Fibroblast of the conjunctiva (primary cell): ENCODE measurements at places on chromosomes 1 and 21.
A peak's percentile ranks its signal among the peaks of the same experiment; 100 is the strongest.

GRCh38 chr1:14189381-14189780, 409.1 kb upstream of the KAZN start:
- DNase-seq, result no peak

DNA sequence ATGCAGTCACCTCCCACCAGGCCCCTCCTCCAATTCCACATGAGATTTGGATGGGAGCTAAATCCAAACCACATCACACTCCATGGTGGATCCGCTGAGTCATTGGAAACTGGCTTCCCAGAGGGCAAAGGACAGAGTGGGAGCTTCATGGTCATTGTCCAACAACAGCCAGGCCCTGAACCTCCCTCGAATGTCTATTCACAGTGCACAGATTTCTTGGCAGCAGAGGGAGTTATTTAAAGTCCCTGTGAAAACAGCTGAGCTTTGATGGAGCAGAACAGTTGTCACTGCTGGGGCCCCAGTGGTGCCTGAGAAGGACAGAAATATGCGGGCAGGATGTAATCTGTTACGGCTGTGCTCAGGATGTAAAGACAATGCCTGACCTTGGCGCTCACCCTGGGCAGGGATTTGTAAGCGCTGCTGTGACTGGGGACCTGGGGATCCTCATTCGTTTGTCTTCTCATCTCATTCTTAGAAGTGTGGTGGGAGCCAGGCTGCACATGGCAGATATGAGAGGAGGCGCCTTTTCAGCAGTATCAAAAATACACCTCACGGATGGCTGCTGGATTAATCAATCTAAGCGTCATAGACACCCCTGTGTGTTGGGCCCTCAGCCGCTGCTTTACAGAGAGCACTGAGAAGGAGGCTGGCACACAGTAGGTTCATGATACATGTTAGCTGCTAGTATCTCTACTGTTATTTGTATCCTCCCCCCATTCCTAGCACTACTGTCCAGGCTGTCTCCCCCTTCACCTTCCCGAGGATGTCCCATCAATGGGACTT, 439.4 kb downstream of the PTPRU start:
- no peak for DNase-seq

DNA sequence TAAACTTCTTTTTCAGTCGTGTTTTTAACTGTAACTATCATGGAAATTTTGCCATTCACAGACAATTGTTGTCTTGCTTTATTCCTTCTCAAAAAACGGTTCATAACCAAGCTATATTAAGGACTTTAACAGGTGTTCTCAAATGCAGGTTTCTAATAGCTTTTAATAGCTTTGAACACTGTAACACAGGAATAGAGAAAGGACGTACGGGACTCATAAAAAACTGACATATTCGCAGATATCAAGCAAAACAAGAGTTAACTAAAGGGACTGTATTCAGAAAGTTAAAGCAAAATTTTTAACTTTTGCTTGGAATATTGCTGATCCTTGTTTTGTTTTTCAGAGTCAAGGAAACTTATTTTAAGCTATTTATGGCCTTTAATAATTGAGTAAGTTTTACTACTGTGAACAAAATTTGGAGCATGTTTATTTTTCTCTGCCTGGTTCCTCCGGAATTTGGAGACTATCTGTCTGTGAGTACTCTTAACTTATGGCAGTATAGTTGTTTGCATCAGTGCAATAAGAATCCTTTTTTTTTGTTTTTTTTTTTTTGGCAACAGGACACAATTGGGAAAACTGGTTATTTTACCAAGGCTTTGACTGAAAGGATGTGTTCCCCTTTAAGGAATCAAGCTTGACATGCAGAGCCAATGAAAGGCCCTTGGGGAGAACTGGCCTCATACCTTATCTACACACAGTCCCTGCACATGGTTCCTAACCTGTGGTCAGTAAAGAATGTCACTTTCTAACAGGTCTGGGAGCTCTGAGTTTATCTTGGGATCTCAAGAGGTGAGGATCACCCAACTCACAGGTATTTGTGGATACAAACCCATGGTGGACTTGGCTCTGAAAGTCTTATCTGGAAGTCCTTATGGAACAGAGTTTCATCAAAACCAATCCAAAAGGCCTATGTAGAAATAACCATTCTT, 5.8 kb upstream of the CD46 start:
- no peak for DNase-seq

DNA sequence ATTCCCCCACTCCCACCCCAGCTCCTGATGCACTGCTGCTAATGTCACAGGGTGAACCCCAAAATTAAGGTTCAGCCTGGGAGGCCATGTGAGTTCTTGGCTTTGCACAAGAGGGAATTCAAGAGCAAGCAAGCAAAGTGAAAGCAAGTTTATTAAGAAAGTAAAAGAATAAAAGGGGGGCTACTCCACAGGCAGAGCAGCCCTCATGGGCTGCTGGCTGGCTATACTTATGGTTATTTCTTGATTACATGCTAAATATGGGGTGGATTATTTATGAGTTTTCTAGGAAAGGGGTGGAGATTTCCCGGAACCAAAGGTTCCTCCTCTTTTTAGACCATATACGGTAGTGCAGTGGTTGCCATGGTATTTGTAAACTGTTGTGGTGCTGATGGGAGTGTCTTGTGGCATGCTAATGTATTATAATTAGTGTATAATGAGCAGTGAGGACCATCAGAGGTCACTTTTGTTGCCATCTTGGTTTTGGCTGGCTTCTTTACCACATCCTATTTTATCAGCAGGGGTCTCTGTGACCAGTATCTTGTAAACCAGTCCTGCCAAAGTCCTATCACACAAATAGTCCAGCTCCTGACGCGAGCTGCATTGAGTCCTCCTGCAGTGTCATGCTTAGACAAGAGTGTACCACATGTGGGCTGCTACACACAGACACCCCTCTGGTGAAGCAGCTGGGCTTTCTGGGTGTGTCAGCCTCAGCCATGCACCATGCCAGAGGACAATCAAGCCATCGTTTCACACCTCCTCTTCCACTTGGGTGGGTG, 46.4 kb upstream of the CSF1 start:
- DNase-seq, result peak; percentile 10

DNA sequence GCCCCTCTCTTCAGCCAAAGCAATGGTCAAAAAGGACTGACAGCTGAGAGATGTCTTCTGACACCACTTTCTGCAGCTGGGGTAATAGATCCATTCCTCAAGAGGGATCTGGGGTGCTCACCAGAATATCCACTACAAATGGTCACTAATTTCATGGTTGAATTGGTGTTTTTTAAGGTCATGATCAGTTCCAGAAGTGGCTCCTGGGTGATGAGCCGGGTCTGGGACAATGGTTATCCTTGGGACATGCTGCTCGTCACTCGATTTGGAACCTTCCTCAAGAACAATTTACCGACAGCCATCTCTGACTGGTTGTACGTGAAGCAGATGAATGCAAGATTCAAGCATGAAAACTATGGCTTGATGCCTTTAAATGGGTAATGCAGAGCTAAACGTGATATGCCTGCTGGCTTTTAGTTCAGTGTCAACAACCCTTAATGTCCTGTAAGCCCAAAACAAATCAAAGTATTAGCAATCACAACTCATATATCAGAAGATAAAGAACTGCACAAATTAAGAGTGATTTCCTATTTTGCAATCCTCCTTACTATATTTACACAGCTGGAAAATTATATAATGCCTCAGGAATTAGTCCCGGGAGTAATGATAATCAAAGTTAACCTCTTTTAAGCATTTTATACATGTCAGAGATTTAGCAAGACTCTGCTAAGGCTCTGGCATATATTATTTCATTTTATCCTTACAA, 20.1 kb downstream of the FMO3 start:
- peak; percentile 35 for DNase-seq

DNA sequence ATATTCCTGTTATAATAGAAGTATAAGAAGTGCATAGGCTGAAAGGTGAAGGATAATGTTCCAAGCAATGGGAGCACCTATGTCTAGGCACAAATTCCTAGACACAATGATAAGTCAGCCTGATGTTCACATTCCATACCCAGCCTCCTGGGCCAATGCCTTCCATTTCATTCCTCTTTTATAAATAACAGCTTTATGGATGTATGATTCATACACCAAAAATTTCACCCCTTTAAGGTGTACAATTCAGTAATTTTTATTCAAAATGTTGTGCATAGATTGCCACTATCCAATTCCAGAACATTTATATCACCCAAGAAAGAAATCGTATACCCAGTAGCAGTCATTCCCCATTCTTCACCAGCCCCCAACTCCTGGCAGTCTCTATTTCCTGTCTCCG, 118.8 kb downstream of the BRINP2 start:
- DNase-seq, result no peak

DNA sequence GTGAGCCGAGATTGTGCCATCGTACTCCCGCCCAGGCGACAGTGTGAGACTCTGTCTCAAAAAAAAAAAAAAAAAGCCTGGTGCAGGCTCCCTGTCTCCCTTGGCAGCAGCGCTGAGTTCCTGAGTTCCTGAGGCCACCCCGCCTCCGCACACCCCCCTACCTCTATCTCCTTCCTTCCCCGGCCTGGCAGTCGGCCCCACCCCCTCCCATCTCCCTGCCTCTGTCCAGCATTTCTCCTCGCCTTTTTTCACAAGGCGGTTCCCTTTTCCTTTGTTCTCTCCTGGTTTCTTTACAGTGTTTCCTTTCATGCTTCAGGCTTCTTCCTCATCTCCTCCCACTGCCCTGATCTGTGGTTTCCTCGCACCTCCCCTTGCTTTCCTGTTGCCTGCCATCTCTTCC, 2.7 kb downstream of the RORC start:
- DNase-seq, result no peak

DNA sequence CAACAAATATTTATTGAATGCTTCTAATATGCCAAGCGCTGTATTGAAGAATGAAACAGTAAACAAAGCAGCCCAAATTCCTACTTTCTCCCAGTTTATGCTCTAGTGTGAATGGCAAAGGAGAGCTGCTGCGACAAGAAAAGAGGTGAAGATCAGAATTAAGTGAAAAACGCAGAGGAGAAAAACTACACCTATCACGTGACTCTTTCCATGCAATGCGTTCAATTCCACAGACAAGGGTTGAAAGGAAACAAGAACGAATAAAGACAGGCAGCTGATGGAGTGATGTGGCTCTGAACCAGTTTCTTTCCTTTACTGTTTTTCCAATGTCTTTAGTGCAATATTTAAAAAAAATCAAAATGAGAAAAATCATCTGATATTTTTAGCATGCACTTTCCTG, 23.6 kb downstream of the MT1HL1 start:
- DNase-seq, result no peak

GRCh38 chr1:19360843-19361610, 48.9 kb downstream of the SLC66A1 start:
- no peak for DNase-seq

- no peak for DNase-seq
Measured at GRCh38 chr1:231839999-231840398, 213.4 kb downstream of the DISC1 start.

DNA sequence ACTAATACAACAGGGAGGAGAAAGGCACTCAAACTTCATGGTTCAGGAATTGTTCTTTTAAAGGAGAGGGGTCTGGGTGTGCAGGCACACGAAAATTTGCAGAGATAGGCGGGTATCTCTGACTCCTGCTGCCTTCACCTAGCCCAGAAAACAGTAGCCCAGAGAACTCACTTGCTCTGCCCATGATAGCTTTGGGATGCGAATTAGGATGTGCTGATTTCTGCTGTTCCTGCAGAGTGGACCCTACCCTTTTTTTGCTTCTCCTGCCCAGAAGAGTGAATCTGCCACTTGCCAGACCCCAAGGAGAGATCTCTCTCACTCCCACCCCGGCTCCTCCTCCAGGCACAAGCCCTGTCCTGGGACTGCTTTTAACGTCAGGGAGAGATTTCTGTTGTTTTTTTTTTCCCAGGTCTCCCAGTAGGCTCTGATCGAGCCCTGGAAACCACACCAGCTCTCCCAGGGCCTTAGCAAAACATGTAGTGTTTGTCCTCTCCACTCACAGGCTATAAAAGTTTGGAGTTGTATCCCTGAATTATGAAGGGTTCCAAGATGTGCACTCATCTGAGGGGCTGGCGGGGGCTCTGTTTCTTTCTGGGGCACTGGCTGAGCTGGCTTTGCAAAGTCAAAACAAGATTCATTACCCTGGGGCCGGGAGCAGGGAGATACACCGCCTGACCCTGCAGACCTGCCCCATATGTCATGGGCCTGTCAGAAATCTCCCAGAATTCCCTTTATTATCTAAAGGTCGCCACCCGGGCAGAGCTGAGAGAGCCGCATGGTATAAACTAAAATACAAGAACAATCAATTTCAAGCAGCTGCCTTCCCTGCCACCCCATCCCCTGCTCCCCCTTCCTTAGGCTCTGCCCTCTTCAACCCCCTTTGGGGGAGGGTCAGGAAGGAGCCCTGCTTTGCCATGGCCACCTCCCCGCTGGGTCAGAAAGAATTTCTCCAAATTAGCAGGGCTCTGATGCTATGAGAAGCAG, 17.9 kb downstream of the PLXNA2 start:
- DNase-seq, result no peak

- no peak for DNase-seq
Measured at GRCh38 chr1:28134651-28135207, 41.8 kb downstream of the PTAFR start.

DNA sequence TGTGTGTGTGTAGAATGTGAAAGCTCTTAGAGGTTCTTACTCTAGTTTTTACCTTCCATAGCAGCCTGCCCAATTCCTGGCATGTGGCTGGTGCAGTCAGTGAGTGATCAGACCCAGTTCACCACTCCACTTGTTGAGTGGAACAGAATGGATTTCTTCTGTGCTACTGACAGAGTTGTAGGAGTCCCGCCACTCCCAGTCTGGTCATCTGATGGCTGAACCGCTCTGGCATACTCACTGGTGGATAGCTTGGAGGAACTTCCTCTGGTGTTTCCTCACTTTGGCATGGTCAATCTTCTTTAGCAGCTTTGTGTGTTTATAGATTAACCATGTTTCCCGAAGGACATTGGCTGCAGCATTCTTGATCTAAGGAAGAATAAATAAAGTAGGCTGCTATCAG, 106.7 kb upstream of the ADAR start:
- DNase-seq, result no peak

GRCh38 chr1:32307324-32307723, 15.4 kb downstream of the HDAC1 start:
- no peak for DNase-seq

DNA sequence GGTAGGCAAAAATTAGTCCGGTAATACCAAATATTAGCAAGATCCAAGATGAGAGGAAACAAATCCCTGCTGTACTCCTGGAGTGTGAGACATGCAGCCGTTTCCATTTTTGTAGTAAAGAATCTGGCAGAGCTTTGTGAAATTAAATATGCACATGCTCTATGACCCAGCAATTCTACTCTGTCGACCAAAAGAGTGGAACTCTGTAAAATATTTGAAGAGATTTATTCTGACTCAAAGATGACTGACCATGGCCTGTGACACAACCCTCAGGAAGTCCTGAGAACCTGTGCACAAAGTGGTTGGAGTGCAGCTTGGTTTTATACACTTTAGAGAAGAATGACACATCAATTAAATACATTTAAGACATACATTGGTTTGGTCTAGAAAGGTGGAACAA, 16.2 kb downstream of the HAX1 start:
- DNase-seq, result no peak
